Stimulated activated CD4-positive, alpha-beta T cell treated with anti-CD3 and anti-CD28 coated beads, Interleukin-1b, Interleukin-23, amount 100 ng/mL, for 1 hour (primary cell): ENCODE measurements at places on chromosomes 13 and 19.

GRCh38 chr13:59043016-59043415 is 1120.7 kb downstream of the DIAPH3 start:
- no peak for DNase-seq

DNA sequence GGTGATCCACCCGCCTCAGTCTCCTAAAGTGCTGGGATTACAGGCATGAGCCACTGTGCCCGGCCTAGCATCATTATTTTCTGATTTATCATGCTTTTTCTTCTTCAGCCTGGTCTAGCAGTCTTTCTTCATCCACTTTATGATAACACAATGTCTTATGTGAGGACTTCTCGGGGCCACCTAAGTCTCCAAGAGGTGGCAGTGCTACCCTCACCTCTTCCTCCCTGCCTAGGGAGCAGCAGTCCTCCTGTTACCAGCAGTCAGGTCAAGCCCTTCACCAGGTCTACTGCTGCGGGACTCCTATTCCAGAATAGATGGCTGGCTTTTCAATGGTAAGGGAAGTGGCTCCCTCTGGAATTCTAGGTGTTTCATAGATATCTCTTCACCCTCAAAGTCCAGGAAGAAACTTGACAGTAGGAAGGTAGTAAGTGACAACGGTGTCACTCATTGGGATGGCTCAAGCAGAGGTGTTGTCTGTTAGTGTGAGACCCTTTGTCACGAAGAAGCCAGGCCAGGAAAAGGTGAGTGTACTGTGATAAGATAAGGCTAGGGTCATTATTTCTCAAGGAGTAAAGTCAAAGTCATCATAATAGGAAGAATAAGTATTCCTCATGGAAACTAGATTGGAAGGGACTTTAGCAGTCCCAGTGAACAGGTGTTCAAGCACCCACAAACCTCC is 164.0 kb downstream of the KLF5 start:
- no peak for DNase-seq

DNA sequence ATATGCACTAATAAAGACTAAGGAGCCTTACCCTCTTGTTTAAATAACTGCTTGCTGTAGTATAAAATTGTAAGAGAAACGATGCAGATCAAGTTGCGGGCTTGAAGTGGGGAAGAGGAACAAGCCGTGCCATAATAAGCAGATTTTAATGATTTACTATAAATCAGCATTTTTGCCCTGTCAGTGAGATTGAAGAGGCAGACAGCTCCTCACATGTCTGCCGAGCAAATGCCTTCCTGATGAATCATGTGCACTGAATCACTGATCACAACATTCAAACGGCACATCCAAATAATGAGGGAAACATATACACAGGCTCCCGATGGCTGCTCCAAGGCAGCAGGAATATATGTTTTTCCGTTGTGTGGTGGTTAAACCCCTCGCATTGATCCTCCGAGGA is 282.9 kb downstream of the TSHZ3 start:
- no peak for DNase-seq

DNA sequence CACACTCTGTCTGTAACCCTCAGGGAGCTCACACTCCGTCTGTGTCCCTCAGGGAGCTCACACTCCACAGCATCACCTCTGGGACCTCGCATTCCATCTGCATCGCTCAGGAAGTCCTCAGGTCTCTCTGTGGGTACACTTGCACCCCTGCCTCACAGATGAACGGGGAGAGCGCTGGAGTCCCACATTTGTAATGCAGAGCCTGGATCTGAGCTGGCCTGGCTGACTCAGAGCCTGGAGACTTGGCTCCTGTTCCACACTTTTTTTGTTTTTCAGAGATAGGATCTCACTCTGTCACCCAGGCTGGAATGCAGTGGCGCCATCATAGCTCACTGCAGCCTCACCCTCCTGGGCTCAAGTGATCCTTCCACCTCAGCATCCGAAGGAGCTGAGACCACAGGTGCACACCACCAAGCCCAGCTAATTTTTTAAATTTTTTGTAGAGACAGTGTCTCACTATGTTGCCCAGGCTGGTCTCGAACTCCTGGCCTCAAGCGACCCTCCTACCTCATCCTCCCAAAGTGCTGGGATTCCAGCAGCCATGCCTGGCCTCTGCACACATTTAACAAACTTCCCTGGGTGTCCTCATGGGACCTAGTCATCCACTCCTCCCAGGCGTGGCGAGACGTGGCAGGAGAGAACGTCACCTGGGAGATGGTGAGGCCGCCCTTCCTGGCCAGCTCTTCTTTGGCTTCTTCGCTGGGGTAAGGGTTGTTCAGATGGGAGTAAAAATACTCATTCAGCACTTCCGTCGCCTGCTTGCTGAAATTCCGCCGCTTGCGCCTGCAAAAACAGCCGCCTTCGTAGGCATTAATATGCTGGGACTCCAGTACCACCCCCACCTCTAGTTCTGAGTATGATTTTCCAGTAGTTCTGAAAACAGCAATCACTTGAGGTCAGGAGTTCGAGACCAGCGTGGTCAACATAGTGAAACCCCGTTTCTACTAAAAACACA is 31.0 kb downstream of the CILP2 start:
- DNase-seq = no peak

DNA sequence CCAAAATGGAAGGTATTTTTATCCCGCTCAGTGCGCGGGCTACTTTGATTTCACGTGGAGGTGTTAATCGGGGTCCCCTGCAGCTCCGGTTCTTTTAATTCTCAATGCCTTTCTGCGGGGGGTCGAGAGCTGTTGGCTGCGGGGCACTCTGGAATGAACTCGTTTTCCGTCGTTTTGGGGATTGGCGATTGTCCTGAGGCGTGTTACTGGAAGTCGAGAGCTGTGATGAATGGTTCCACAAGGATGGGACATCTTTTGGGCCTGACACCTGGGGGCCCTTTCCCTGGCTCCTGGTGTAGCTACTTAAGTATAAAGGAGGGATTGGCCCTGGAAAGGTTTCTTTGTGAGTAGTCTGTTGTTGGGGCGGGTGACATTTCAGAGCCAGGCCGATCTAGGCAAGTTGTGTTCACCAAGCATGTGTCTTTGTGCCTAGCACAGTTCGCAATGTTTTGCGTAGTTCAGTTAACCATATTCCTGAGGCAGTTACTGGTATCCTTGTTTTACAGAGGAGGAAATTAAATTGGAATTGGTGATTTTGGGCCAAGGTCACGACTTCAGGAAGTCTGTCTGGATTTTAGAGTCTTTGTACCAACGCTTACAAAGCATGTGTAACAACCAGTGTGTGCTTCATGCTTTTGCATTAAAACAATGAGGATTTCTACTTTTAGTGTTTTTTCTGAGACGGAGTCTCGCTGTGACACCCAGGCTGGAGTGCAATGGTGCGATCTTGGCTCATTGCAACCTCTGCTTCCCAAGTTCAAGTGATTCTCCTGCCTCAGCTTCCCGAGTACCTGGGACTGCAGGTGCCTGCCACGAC is 846 bp downstream of the RPL13A start:
- DNase-seq = no peak

DNA sequence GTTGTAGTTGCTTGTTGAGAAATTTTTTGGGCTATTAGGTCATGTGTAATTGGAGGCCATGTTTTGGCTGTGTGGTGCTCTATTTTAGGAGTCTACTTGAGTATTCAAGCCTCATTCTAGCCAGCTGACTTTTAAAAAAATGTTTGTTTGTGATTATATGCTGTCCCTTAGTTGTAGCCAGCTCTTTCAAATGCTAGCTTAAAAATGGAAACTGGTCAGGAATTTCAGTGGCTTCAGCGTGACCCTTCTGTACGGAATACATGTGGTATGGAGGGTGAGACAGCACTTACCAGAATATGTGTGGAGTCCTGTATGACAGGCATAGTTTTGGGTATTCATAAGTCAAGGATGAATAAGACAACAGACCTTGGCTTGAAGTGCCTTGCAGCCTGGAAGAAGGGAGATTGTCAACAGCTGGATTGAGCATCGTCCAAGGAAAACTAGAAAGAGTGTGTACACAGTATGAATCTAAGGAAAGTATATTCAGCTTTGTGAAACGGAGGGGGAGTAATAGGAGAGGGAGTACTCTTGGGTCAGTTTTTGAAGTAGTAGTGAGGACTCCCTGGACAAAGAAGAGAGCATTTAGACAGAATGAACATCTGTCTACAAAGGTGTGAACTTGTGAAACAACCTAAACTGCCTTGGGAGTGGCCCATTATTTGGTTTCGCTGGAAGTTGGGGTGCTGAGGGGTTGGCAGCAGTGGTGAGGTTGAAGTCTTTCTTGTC is 20.0 kb upstream of the WTIP start:
- no peak for DNase-seq

- no peak for DNase-seq
Observed at GRCh38 chr19:7648265-7649014, 11.5 kb downstream of the STXBP2 start.

DNA sequence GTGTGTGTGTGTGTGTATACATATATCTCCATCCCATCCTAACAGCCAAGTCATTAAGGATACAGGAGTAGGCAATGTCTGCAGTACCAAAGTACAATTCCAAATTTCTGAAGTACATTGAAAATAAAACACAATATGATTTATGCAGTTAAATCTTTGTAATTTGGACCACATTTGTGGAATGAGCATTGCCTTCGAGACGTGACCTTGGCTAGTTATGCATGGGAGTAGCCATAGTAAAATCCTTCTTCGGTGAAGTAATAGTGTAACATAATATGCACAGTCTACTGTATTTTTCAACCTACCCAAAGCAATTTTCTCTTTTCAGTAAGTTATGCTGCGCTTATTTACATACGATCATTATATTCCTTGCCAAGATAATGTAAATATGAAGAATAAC is 665.7 kb upstream of the GPC6 start:
- no peak for DNase-seq

DNA sequence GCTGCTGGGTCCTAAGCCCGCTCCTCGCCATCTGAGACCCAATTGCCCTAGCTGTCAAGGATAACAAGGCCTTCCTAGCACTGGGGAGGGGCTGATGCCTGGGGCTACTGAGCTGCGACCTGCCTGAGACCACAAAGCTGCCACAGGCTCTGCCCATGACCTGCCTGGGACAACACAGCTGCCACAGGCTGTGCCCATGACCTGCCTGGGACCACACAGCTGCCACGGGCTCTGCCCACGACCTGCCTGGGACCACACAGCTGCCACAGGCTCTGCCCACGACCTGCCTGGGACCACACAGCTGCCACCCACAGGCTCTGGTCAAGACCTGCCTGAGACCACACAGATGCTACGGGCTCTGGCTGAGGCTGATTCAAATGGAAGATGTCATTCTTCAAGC is 54.8 kb downstream of the EPS15L1 start:
- DNase-seq = no peak

- DNase-seq = no peak
Observed at GRCh38 chr13:23477101-23477500, 43.6 kb upstream of the SACS start.

GRCh38 chr19:55197528-55197927 is 11.8 kb downstream of the PTPRH start:
- DNase-seq = no peak

- DNase-seq = no peak
Observed at GRCh38 chr19:35303357-35303915, 11.5 kb downstream of the MAG start.

- DNase-seq = no peak
Observed at GRCh38 chr13:52447354-52447753, 3.1 kb downstream of the VPS36 start.

GRCh38 chr19:11887611-11888531 is at the start of gene ZNF69:
Gene ZNF69, plus strand, starts transcription at chr19:11887782. Its CDS starts 142 bp downstream, at chr19:11887924.
- DNase-seq = peak; percentile 49

DNA sequence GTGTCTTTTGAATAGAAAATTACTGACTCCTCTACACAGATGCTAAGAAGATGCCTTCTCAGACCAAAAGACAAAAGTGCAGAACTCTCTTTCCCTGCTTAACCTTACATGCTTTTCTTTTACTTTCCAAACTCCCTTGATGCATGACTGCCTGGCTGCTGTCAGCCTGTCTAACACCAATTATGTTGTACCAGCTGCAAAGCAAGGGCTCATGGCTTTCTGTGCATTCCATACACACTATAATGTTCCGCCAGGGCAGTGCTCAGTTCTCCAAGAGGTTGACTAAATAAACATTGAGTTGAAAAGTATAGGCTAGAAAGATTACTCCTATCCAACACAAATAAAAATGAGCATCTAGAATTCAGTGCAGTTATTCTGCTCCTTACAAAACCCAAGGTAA is 330.4 kb upstream of the NBEA start:
- no peak for DNase-seq

GRCh38 chr13:27425158-27425917 is 919 bp downstream of the GTF3A start:
- DNase-seq = no peak

DNA sequence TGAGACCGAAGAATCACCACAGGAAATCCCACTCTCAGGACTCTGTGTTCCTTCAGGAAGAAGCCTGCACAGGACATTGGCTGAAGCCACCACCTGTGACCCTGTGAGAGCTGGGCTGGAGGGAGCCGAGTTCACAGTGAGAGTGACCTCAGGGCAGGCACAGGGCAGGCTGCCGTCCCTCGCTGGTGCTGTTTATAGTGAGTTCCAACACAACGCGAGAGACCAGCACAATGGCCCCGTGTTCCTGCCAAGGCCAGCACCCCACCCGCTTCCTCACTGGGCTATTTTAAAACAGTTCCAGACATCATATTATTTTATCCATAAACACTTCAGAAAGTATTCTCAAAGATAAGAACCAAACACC is 18.4 kb upstream of the GAS6 start:
- DNase-seq = no peak

DNA sequence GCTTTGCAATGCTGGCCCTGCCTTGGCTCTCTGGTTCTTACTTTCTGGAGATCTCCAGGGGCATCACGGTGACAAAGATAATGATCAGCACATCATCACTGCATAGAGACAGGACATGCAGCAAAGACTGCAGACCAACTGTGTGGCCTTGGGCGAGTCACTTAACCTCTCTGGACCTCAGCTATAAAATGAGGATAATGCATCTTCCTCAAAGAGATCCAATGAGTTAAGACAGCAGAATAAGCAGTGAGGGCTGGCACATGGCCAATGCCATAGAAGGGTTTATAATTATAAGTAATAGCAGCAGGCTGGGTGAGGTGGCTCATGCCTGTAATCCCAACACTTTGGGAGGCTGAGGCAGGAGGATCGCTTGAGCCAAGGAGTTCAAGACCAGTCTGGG is 2.4 kb downstream of the MAG start:
- no peak for DNase-seq

GRCh38 chr13:106367361-106367971 is 168.0 kb downstream of the EFNB2 start:
- DNase-seq = no peak
